ENCODE measurements at places on chromosomes 7 and 10.

DNA sequence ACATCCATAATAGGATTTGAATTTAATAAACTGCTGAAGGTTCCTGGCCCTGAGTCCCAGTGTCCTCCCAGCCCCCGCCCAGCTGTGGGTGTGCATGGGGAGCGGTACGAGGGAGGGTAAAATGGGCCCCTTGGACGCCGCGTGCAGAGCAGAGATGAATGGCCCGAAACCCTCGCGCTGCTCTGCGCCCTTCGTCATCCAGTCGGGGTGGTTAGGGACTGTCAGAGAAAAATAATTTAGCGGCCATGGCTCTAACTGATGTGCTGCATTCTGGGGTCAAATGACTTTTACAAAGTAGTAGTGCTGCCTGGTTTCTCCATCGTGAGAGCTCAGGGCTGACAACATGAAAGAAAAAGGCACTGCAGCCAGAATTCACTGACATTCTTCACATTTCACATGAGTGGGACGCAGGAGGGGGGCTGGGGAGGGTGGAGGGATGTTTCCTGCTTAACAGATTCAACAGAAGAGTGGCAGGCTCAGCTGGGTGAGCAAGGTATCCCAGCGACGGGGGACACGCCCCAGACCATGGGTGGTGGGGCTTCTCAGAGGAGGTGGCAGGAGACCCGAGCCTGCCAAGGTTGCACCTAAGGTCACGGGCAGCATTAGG lies 304.5 kb downstream of the WDR37 start:
- no peak for DNase-seq

DNA sequence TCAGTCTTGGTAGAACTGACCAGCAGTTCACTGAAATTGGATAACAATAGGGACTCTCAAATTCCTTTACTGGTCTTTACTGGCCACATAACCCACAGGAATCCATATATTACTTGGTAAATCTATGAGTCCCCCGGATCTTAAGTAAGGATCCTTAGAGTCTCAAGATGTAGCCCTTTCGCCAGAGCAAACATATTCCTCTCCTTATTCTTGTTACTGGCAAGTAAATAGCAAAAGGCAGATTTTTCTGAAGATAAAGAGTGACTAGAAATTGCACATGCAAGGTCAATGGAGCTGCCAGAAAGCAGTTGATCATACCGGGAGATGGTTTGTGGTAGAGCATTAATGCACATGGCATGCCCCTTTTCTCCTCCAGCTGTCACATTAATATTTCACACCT lies 283.0 kb downstream of the HDAC9 start:
- no peak for DNase-seq

DNA sequence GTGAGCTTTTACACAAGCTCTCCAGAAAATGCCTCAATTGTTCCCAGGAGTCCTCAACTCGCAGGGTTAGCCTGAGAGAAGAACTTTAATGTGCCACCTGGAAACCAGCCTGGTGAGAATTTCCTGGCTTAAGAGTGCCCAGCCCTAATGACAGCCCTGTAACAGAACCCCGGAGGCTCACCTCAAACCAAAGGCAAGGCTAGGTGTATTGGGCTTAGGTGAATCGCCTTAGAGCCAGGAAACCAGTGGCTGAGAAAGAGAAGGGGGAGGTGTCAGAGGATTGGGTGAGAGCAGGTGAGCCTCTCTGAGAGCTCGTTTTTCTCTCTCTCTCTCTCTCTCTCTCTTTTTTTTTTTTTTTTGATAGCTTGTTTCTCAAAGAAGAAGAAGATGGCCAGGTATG lies 7.3 kb downstream of the OCM2 start:
- DNase-seq: no peak

- DNase-seq: no peak
Measured at GRCh38 chr7:16810112-16810511, 5.3 kb upstream of the AGR2 start.

DNA sequence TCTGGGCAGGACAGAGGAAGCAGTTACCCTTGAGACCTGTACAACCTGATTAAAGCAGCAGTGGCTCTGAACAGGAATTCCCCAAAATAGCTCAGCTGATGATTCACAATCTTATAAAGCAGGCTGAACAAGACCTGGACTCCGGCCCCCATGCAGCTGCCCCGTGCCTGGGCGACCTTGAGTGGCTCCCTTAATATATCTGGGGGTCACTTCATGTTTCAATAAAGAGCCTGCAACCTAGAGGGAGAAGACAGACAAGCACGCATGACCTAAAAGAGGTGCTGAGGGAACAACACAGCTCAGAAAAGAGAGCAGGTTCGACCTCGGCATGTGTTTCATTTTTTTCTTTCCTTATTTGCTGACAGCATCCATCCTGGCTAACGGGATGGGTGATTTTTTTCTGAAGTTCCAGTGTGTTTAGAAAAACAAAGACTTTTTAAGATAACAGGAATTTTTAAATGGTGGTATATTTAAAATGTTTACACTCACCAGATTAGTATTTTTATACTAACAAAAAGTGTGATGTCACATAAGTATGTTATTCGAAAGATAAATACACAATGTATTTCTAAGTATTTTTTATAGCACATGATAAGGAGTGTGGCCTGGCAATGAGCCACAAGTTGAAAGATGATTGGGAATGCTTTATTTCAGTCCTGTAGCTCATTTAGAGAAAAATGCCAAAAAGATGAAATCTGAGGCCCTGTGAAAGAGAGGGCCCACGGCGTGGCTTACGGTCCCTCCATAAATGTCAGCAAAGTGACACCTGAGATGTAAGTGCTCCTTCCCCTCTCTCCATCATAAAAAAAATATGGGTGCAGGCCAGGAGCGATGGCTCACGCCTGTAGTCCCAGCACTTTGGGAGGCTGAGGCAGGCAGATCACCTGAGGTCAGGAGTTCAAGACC lies 161.3 kb downstream of the SLIT1 start:
- DNase-seq: no peak

All from H1 (cell line).